Activated naive CD4-positive, alpha-beta T cell treated with anti-CD3 and anti-CD28 coated beads, Interleukin-2, amount 50 U/mL, for 72 hours (primary cell): ENCODE measurements at places on chromosomes 2 and 18.

DNA sequence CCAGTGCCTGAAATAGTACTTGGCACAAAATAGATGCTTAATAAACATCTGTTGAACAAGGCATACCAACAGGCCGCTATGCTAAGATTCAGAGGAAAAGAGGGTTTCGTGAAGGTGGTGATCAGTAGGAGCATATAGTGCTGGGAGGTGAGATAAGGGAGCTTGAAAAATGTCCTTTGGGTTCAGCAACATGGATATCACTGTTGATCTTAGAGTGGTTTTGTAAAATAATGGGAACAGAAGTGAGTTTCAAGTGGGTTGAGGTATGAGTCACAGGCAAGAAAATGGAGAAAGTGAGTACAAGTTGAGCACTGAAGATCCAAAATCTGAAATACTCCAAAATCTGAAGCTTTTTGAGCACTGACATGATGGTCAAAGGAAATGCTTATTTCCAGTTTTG, 4.4 kb downstream of the CENPO start:
- no peak for DNase-seq

DNA sequence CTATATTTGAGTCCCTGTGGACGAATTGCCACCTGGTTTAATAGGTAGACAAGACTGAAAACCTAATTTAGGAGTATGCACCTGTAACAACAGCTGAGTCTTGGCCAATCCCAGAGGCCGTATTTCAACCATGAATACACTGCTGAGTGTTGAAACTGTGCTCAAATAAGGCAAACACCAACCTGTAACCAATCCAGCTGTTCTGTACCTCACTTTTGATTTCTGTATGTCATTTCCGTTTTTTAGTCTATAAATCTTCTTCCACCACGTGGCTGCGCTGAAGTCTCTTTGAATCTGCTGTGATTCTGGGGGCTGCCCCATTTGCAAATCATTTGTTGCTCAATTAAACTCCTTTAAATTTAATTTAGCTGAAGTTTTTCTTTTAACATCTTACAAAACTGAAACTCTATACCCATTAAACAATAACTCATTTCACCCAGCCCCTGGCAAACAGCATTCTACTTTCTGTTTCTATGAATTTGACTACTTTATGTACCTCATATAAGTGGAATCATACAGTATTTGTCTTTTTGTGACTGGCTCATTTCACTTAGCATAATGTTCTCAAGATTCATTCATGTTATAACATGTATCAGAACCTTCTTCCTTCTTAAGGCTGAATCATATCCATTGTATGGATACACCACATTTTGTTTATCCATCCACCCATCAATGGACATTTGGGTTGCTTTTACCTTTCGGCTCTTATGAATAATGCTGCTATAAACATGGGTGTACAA, 7.5 kb upstream of the YPEL5 start:
- DNase-seq, result no peak

- DNase-seq, result no peak
These were observed 201.3 kb upstream of the FSHR start for GRCh38 chr2:49355611-49356010.

DNA sequence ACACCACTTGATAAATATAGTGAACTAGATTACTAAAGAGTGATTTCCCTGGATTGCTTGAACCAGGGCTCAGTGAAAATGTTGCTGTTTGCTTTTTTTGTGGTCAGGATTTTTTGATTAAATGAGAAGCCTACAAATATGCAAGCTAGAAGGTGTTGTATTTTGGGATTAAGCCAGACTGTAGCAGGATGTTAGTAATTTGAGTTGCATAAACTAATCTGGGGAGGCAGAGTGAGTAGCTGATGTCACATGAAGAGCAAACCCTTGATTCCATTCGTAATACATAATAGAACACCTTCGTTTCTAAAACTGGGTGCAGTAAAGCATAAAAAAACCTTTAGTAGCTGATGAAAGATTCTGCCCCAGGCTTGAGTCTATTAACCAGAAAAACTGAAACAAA, 32.0 kb downstream of the NEDD4L start:
- DNase-seq, result no peak

- DNase-seq, result no peak
These were observed 25.7 kb upstream of the SERPINB7 start for GRCh38 chr18:63749489-63749888.

- DNase-seq, result no peak
These were observed 75.2 kb upstream of the SMAD7 start for GRCh38 chr18:49025767-49026500.

- DNase-seq, result no peak
These were observed 1.6 kb downstream of the NBAS start for GRCh38 chr2:15559379-15560139.
